Stimulated activated CD4-positive, alpha-beta T cell treated with anti-CD3 and anti-CD28 coated beads, TNF-alpha, amount 100 ng/mL, for 48 hours (primary cell): ENCODE measurements at places on chromosomes 2 and 18.

GRCh38 chr18:74128159-74128558, 19.5 kb downstream of the FBXO15 start:
- no peak for DNase-seq

DNA sequence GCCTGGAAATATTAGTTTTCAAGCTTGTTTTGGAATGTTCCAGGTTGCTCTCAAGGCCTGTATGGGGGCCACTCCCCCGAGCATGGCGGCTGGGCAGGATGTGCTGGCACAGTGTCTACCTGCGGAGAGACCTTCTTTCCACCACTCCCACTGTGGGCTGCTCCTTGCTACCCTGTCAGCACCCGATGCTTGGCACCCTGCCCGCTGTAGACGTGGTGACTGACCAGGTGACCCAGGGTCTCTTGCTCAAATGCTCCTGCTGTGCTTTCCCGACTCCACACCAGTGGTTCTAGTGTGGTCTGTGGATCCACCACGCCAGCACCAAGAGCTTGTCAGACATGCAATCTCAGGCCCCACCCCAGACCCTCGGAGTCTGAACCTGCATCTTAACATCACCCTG, 213.3 kb downstream of the SH3BP4 start:
- no peak for DNase-seq

DNA sequence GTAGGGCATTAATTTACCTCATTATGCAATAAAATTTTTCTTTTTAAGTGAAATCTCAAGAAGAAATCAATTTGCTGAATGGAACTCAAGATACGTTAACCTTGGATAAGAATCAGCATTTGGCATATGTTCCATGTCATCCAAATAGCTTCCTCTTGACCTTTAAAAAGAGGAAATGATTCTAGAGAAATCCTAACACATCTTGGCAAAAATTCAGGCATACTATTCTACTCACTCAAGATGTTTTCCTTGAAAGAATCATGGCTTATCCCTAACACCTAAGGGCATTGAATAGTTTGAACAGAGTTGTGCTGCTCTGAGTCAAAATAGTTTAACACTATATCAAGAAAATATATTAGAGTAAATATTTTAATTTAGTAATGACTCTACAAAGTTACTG, 678.0 kb downstream of the EPHA4 start:
- DNase-seq = no peak

- DNase-seq = no peak
These were observed 936.4 kb upstream of the CHAC2 start for GRCh38 chr2:52831216-52831615.

- DNase-seq = no peak
These were observed 100.8 kb upstream of the ATP5MC3 start for GRCh38 chr2:175282300-175282699.

- DNase-seq = no peak
These were observed 882.9 kb upstream of the ZEB2 start for GRCh38 chr2:145402706-145403277.

DNA sequence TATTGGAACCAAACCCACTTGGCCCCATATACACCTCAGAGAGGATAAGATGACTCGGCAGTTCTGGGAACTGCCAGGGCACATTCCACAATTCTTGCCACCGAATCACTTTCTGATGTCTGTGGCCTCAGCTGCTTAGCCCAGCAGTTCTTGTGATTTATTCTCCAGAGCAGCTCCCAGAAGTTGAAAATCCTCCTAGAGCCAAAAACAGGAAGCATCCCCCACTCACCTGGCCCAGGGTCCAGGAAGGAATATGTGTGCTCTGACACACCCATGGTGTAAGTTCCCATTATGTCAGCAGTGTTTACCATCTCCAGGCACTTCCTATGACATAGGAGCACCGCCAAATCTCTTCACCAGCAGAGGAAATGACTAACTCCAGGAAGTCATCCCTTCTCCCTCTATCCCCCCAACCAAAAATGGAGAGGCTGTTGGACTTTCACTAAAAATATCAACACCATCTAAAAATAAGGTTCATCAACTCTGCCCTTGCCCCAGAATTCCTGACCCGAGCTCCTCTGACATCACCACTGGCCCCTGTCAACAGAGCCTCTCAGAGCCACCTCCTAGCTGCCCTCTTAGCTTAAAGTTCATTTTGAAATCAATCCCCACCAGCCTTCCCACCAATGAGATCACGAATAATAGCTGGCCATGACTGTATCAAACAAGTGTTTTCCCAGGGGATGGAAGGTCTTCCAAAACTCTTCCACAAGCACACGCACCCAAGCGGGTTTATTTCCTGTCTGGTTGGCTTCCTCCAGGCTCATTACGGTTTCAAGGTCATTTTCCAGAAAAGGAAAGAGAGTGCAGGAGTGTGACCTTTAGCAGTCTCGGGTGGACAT, 223.1 kb upstream of the PARD3B start:
- DNase-seq = no peak

- DNase-seq = no peak
These were observed 331.6 kb downstream of the KCNS3 start for GRCh38 chr2:18209934-18210639.

DNA sequence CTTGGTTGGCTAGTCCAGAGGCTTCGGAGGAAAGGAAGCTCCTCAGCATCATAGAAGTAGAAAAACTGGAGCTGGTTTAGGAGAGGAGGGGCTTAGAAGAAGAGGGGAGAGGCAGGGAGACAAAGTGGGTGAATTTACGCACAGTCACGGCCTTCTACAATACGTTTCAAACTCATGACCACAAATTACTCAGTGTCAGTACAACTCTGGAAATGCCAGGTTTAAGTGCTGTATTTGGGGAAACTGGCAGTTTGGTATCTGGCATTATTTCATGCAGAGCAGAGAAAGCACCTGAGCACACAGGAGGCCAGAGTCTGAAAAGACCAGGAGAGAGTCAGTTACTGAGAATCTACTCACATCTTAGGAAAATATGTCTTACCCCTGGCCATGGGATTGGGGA, 55.4 kb downstream of the XRCC5 start:
- no peak for DNase-seq

DNA sequence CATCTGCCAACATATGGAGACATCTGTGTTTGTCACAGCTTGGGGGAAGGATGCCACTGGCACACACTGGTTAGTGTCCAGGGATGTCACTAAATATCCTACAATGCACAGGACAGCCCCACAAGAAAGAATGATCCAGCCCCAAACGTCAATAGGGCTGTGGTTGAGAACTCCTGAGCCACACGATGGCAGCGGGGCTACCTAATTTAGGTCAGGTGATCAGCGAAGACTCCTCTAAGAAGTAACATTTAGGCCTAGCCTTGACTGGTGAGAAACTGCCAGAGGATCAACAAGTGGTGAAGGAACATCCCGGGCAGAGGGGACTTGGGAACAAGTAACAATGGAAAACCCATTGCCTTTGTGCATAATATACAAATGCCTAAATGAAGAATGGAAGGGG, 5.0 kb upstream of the TGIF1 start:
- DNase-seq = no peak

DNA sequence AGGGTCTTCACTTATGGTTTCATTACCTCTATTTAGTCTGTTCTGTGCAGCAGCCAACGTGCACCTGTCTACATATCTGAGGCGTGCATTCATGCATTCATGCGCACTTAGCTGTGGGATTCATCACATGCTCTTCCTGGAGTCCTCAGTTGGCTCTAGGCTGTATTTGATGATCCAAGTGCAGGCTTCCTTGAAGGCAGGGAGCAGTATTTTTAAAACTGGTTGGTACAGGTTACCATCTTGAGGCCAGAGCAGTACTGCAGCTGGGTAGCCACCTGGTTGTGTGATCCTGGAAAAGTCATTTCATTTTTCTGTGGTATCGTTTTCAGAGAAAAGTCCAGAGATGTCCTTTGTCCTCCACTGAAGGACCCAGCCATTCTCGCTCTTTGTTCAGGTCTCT, 109.8 kb downstream of the EN1 start:
- no peak for DNase-seq

DNA sequence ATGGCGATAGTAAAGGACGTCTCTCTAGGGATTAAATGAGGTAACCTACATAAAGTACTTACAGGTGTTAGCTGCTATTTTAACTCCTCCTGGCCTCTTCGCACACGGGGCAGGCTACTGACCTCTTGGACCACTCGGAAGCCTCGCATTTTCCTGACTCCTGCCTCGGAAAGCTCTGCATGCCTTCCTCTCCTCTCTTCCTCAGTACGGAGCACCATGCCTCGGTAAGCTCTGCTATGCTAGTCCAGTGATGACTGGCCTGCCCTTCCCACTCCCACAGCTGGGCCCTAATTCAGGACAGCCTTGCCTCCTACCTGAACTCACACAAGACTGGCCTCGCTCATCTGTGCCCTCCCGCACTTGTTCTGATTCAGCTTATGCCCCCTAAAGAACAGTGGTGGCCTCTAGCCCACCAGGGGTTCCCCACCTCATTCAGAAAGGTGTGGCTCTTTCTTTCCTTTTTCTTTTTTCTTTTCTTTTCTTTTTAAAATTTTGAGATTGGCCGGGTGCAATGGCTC, 22.7 kb upstream of the HPCAL1 start:
- DNase-seq = no peak

DNA sequence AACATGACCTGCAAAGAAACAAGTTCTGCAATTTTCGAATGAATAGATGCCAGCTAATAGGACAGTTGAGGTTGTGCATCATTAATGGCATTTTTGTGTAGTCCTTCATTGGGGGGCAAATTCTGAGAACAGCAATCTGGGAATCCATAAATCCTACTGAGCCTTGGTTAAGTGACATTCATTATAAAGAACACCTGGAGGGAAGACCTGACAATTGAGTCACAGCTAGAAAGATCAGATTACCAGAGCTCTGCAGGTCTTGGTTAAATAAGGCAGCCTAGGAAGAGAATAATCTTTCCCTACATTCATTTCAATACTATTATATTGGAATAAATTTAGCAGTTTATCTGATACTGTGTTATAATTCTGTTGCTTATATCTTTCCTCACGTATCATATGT, 14.3 kb downstream of the KCNH7 start:
- no peak for DNase-seq

DNA sequence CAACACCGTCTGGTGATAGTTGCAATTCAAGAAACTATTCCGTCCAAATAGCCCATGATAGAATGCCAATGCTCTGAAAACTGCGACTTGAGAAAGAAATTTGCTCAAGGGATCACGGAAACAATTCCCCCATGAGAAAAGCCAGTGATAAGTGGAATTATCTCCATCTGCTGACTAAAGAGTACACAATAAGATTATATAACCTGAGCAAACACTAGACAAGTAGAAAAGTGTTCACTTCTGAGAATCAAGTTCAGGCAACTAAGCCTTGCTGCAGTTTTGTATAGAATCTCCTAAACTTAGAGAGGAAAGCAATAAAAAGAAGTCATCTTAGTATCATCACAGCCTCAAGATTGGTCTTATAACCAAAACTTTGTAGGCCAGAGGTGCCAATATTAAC, 336.3 kb upstream of the NRXN1 start:
- DNase-seq = no peak

GRCh38 chr2:193502363-193503035, 1307.8 kb upstream of the TMEFF2 start:
- DNase-seq = no peak

- no peak for DNase-seq
These were observed 26.4 kb downstream of the ALK start for GRCh38 chr2:29894822-29895614.

- DNase-seq = no peak
These were observed 859.2 kb upstream of the GYPC start for GRCh38 chr2:125796784-125797183.

DNA sequence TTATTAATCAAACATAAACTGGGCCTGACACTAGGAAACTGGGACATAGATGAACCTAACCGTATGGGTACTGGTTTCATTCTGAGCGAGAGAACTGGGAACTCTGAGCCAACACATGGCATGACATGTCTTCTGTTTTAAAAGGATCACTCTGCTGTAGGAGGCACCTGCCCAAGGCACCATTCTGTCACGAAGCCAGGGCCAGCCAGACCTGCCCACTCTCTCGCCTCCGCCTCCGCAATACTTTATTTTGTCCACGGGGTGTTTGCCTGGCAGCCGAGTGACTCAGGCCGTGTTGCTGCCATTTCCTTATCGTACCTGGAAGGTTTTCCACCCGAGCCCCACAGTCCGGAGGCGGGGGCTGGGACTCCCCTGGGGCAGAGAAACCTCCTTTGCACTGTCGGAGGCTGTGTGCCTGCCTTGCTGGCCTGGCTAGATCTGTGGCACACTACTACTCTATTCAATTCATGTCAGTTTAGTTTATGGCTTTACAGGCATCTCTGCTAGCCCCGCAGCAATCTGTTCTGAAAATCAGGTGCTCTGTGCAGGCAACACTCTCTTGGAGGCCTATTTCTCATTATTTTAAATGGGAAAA, 120.4 kb upstream of the ACKR3 start:
- DNase-seq = no peak

- no peak for DNase-seq
These were observed 64.4 kb upstream of the REV1 start for GRCh38 chr2:99554238-99554637.

DNA sequence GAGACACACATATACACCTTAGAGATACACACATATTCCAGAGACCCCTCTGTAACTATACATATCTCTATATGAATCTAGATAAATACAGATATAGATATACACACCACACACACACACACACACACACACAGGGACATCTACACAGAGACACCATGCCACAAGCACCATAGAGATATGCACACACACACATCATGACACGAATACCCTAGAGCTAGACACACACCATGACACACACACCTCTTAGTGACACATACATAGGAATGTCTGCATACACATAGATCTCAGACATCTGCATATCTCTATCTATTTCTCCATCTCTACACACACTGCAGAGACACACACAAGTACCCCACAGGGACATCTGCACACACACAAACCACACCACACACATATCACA, 270.0 kb downstream of the CYRIA start:
- no peak for DNase-seq

DNA sequence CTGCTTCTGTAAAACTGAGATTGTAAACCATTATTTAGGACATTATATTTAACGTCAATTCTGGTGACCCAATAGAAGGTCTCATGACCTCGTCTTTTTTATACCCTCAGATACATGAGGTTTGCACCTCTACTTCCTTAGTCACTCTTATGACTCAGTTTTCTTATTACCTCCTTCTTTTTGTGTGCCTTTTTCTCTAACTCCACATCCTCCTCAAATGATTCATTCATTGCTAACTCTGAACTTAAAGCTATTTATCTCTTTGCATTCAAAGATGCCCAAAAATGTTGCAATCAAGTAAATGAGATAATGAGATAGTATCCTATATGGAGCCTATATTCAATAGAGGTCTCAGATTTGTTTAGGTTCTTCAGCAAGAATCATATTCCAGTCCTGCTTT, 121.0 kb upstream of the KYNU start:
- no peak for DNase-seq

- no peak for DNase-seq
These were observed 252.8 kb downstream of the DYSF start for GRCh38 chr2:71706121-71706520.

DNA sequence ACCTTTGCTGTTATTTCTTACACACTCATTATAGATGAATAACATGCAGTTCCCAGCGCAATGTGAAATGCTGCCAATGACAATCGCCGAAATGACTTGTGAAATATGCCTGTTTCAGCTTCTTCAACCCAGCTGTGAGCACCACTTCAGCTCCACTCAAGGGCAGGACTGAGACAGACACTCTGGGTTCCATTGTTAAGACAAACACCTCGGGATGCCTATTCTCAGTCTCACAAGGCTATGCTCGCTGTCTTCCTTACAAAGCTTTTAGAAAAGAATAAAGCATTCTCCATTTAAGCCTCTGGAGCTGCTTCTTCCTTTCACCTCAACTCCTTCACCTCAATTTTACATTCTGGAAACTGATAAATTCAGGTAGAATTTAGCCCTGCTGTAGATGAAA, 4.2 kb downstream of the CBLN2 start:
- DNase-seq = no peak

GRCh38 chr2:12177455-12178288, 431.2 kb downstream of the LPIN1 start:
- DNase-seq = no peak

GRCh38 chr2:158776231-158776630, 18.9 kb upstream of the DAPL1 start:
- no peak for DNase-seq
